Left renal pelvis (tissue), 4 donors: ENCODE measurements at places on chromosomes 5 and 9.

- DNase-seq = no peak
Observed at GRCh38 chr5:110544603-110545002, 181.9 kb downstream of the TMEM232 start.

DNA sequence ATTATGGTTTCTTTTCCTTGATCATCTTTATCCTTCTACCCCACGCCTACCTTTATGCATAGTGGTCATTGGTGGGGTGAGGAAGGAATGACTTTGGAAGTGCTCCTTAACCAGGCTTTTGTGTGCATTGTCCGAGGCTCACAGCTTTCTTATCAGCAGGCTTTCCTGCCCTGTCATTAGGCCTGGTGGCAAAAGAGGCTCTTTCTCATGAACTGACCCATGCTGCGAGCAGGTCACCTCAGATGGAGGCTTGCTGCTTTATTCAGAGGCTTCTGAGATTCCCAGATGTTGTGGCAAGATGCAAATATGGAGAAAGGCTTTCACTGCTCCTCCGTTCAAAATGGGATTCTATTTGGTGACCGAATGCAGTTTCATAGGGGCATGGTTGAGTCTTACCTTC is 57.4 kb upstream of the DMRTA1 start:
- no peak for DNase-seq

DNA sequence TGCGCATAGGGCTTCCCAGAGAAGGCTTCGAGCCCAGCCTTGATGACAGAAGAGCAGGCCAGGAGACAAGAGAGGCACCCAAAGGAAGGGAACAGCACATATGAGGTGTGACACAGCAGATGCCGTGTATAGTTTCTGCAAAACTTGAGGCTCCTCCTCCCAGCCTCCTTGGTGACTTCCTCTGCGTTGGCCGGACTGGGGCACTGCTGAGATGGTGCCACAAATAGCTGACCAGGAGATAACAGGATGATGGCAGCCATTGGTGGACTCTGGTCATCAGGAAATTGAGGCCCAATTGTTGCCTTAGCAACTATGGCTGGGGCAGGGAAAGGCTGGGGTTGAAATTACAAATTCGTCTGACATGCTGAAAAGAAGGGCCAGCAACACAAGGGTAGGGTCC is 4.8 kb upstream of the ZNF79 start:
- DNase-seq = no peak

- DNase-seq = no peak
Observed at GRCh38 chr5:146699664-146700418, 178.7 kb downstream of the PPP2R2B start.

- no peak for DNase-seq
Observed at GRCh38 chr5:164680216-164680615, 1174.8 kb downstream of the MAT2B start.

DNA sequence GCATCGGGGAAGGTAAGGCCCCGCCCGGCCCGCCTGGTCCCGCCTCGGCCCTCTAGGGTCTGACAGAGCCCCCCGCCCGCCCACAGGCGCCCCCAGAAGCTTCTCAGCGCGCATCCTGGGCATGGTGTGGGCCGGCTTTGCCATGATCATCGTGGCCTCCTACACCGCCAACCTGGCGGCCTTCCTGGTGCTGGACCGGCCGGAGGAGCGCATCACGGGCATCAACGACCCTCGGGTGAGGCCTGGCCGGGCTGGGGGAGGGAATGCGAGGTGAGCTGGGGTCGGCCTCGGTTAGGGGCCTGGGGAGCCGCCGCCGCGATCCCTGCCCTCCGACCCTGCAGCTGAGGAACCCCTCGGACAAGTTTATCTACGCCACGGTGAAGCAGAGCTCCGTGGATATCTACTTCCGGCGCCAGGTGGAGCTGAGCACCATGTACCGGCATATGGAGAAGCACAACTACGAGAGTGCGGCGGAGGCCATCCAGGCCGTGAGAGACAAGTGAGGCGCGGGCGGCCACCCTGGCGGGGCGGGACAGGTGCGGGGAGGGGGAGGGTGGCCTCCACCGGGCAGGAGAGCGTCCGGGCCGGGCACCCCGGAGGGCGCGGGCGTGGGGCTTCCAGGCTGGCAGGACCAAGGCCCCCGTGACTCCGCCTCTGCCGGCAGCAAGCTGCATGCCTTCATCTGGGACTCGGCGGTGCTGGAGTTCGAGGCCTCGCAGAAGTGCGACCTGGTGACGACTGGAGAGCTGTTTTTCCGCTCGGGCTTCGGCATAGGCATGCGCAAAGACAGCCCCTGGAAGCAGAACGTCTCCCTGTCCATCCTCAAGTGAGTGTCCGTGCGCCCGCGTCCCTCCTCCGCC is 7.1 kb downstream of the LRRC26 start:
- no peak for DNase-seq

- DNase-seq = no peak
Observed at GRCh38 chr9:100324594-100325200, 28.0 kb downstream of the TEX10 start.

GRCh38 chr5:79756076-79756475 is 66.4 kb downstream of the CMYA5 start:
- DNase-seq = no peak
